ENCODE measurements at places on chromosomes 11 and 22.
A peak's percentile ranks its signal among the peaks of the same experiment; 100 is the strongest.

DNA sequence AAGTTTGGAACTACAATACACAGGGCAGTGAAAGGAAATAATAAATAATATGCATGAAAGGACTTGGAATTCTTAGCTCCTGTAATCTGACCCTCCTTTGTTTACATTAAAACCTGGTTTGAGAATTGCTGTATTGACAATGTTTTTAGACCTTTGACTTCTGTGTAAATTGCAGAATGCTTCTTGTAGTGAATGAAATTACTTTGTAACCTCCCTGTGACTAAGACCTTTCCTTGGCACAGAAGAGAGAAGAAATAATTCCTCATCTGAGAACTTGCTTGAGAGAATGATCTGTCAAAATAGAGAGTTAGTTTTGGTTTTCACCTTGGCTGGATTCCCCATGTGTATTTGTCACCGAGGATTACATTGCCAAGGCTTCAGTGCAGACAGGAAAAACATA lies 640.0 kb upstream of the ANO5 start:
- no peak for DNase-seq

GRCh38 chr11:67438158-67438902 lies 848 bp upstream of the PTPRCAP start:
- DNase-seq = no peak

DNA sequence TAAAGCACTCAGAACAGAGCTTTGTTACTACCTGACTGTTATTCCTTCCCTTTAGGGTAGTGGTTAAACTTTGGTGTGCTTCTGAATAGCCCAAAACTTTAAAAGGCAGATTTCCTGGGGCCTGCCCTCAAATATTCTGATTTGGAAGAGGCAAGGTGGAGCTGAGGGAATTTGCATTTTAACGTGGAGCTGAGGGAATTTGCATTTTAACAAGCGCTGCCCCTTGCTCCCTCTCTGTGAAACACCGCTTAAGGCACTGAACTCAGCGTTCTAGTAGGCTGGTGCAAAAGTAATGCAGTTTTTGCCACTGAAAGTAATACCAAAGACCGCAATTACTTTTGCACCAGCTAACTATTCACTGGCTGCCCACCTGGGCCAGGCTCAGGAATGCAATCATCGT lies 35.0 kb downstream of the TPST2 start:
- no peak for DNase-seq

- DNase-seq = no peak
These were observed 13.7 kb downstream of the RASD2 start for GRCh38 chr22:35554297-35554845.

GRCh38 chr11:105862736-105863367 lies 159.2 kb downstream of the MSANTD4 start:
- peak; percentile 72 for DNase-seq

GRCh38 chr11:61969391-61969758 lies 1.9 kb upstream of the FTH1 start:
- DNase-seq = no peak

GRCh38 chr11:16773981-16774935 lies 35.8 kb downstream of the C11orf58 start:
- DNase-seq = no peak

DNA sequence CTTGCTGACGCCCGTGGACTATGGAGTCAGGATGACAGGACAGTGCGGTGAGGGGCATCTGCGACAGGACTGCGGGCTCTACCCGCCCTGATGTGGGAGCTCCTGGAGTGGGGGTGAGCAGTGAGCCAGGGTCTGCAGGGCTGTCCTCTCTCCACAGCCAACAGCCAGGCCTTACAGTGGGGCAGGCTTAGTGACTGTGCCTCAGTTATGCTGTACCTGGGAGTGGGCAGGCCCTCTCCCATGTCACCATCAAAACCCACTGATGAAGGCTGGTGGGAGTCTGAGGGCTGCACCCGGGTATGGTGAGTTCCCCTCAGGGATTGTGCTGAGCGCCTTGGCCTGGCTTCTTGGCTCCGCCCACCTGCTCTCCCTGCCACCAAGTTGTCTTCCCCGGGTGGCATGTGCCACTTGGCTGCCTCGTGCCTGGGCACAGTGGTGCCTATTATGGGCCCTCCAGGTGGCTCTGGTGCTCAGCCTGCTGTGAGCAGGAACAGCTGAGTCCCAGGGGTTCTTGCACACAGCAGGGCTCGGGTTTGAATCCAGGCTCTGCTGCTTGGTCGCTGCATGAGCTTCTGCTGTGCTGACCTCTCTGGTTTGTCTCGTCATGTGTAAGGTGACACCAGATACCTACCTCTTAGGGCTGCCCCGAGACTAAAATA lies 4.1 kb upstream of the TRIOBP start:
- no peak for DNase-seq

DNA sequence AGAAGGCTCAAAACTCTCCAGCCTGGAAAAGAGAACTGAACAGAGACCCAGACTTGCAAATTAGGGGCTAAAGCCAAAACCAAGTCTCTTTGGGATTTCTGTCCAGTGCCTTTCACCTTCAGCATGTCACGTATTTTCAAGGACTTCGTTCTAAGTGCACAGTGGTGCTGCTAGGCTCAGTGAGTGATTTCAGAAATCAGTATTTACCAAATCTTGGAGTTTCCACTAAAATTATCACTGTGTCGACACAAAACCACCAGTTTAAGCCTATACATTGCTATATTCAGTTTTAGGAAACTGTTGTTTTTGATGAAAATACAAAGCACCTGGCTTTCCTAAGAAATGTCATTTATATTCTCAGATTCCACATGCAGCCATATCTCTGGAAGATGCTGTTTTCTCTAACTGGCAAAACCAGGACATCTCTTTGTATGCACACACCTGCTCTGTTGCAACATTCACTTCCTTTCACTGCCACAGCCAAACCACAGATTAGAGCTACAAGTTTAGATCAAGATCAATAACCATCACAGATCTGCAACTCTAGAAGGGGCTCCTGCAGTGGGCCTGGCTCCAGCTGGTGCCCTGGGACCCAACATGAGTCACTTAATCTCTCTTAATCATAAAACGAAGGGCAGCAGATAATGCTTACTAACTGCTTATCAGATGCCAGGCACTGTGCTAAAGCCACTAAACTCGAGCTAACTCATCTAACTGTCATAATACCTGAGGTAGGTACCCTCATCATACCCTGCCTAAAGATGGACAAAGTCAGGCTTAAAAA lies 22.3 kb downstream of the SMCO4 start:
- DNase-seq = no peak

GRCh38 chr11:44775366-44775984 lies 48.7 kb downstream of the TSPAN18 start:
- DNase-seq = peak; percentile 65

- no peak for DNase-seq
These were observed 1.4 kb downstream of the CORO1B start for GRCh38 chr11:67441731-67442351.

- no peak for DNase-seq
These were observed 807 bp downstream of the TRIM3 start for GRCh38 chr11:6472934-6473333.

DNA sequence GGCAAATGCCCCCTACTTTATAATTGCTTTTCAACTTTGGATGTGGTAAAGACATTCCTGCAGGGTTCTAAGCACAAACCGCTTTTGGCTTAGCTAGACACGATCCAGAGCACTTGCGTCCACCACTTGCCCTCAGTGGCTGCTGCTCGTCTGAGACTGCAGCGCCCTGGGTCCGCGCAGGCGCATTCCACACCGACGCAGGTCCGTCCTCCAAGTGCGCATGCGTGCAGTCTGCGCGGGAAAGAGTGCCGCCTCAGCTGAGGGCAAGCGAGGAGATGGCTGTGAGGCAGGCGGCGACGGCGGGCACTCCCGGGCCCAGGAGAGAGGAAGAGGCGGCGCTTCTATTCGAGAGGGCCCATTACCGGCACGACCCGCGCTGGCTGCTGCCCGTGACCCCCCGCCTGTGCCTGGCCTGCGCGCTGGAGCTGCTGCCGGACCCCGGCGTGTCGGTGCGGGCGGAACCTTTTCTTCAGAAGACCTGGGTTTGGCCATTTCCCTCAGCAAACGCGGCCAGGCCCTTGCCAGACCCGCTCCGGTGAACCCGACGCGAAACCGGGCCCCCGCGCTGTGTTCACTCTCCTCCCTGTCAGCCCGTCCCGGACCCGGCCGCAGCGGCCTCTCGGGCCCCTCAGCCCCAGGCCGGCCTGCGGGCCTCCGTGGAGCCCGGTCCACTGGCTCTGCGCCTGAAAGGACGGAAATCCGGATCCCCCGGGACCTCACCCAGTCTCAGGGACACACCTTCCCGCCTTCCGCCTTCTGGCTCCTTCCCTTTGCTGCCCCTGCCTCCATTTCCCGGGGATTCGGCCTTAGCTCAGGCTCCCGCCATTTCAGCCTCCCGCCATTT lies at the start of gene MEI1:
Gene MEI1, plus strand, starts transcription at position 240 of the 844 bp plus-strand sequence. Its CDS starts 36 bp downstream, at position 276.
- peak; percentile 83 for DNase-seq

DNA sequence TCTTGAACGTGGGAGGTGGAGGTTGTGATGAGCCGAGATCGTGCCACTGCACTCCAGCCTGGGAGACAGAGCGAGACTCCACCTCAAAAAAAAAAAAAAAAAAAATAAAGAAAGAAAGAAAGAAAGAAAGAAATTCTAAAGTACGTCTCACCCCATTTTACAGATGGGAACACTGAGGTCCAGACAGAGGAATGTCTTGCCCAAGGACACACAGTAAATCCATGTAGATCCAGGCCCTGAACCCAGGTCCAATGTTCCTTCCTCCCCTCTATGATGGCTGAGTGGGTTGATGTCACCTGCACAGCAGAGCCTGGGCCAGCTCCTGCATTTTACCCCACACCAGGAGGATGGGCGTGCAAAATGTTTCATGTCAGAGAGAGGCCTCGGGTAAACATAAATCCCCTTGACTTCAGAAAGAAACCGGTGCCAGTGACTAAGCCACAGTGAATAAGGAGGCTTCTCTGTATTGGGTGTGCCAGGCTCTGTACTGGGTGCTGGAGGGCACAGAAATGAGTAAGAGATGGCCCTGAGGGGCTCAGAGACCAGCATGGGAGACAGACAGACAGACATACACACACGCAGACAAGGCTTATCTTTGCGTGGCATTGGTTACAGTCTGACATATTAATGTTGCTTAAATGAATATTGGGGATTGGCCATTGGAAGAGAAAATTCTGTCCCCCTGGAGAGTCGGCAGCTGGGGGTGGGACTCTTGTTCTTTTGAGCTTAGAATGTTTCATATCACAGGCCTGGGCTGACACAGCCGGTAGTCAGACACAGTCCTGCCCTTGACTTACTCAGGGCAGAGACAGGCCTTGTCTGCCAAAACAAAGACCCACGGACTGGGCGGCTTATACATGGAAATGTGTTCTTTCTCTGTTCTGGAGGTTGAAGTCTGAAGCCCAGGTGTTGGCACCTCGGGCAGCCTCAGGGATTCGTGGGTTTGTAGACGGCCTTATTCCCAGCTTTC lies 105.4 kb downstream of the MIAT start:
- no peak for DNase-seq

DNA sequence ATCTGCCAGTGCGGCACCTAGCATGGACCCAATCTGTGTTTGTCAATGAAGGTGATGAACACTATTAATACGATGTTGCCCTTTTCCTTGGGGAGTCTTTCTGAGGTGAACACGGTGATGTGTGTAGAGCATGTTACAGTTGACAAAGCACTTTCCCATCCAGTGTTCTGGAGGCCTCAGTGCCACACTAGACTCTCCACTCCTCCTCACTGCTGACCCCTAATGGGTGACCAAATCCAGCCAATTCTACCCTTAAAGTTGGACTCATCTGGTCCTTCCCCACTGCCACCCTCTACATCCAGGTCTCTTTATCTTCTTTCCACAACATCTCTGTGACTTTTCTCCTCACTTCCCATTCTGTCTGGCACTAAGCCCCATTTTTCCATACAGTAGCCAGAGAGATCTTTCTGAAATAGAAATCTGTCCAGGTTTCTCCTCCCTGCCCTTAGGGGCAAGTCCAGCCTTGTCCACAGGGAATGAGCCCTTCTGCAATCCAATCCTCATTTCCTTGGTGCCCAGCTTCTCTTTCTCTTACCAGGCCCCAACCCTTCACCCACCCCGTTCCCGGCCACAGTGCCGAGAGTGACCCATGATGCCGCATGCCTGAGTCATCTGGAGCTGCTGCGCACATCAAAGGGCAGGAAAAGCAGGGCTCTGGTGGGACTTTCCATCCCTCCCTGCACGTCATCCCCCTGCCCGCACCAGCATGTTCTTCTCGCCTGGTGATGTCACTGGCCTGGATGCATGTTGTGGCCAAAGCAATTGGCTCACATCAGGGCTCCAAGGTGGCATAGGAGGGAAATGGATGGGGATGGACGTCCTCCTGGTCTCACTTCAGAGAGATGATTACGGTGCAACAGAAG lies 64.2 kb downstream of the RASSF10 start:
- DNase-seq = no peak

- no peak for DNase-seq
These were observed 317.2 kb downstream of the SHANK2 start for GRCh38 chr11:70935006-70935768.

- no peak for DNase-seq
These were observed 7.5 kb downstream of the C11orf24 start for GRCh38 chr11:68264244-68264643.

DNA sequence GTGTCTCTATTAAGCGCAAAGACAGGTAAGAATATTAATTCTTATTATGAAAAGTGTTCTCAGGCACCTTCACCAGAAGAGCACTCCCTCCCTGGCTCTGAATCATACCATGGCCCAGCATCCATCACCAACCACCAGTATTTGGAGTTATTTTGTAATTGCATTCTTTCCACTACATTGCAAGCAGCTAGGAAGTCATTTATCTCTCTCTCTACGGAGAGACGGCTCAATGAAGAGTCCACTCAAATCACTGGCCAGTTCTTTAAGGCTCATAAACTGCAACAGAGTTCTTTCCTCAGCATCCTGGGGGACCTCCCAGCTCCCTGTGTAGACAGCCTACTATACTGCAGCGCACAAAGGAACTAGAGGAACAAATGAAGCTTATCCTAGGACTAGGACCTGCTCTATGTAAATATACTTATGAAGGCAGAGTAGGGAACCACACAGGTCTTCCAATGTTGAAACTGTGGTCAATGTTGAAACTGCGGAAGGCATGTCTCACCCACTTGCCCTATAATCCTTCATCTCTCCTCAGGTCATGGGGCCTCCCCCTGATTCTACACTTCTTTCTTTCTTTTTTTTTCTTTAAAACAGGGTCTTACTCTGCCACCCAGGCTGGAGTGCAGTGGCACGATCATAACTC lies 63.4 kb downstream of the AAMDC start:
- no peak for DNase-seq

DNA sequence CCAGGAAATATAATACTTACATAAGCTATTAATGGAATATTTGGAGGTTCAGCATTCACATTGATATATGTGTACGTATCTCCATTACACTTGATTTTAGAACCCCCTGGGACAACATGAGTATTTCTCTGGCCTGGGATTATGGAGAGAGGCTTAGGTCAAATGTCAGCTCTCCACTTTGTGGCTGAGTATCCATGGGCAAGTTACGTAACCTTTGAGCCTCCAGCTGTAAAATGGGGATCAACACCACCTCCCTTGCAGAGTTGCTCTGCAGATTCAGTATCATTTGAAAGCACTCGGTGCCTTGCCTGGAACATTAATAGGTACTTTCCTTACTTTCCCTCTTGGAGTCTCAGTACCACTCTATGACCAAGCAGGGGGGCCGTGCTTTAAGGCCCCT lies 33.2 kb downstream of the C22orf31 start:
- no peak for DNase-seq

GRCh38 chr11:119845756-119846155 lies 116.8 kb upstream of the NECTIN1 start:
- DNase-seq = no peak

- peak; percentile 17 for DNase-seq
These were observed 37.1 kb upstream of the SORL1-AS1 start for GRCh38 chr11:121489823-121490222.
